ENCODE measurements at places on chromosomes 16 and 17. TPM values are rescaled to one million over a fixed set of nuclear protein-coding genes. Genes with fewer than 3 reads are reported as not detected.

COL1A1 gene
- 10.0 TPM for total RNA-seq

GUCY2D gene
- not detected for total RNA-seq

PYY gene
- not detected for total RNA-seq

DNA sequence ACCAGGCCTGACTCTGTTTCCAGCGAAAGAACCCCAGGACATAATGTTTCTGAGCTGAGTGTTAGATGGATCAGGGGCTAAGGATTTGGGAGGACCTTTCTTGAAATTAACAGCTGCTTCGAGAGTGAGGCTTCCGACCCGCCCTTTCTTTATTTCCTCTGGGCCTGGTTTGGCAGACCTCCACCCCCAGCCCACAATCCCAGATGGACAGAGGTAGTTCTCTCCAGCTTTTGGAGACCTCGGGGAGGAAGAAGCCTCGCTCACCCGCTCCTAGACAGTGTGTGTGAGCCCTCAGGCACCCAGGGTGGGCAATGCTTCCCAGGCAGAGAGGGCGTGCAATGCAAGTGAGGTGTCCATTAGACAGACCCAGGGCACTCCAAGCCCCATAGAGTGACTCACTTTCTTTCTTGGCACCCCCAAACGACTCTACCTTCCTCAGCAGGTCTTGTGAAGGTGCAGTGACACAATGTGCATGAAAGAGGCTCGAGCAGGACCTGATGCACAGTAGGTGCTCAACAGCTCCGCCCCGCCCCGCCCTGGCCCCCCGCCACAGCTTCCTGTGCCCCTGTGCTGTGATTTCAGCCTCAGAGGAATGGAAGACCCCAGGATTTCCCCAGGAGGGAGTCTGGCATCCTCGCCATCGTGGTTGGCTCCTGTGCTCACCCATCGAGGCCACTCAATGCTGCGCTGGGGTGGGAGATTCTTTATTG is 50.7 kb upstream of the TOB1 start:
- DNase-seq, result no peak
- peaks cover 75% of the 10 kb centered on the region for H3K4me1 ChIP-seq
- H3K27me3 ChIP-seq, result no peaks in the 10 kb centered on the region
- no peak overlapping the region for H3K4me3 ChIP-seq
- no peak overlapping the region for H3K27ac ChIP-seq

DNA sequence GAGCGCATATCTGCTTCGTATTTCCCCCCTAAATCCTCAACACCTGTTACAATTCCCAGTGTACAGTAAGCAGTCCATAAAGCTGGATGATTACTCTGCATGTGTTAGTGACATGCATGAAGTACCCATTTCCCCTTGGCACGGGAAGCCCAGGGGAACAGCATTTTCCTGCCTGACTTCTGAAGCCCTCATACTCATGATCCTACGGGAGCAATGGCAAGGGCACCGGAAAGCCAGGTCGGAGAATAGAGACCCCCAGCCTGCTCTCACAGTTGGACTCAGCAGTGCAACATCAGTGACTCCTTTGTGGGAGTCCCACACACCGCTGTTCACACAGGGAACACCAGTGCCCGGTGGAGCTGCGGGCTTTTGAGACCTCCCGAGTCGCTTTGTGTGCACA is 336.9 kb downstream of the CDH13 start:
- H3K4me3 ChIP-seq, result no peak overlapping the region
- DNase-seq, result no peak
- no peaks in the 10 kb centered on the region for H3K4me1 ChIP-seq
- no peaks in the 10 kb centered on the region for H3K36me3 ChIP-seq
- H3K27ac ChIP-seq, result no peak overlapping the region
- H3K27me3 ChIP-seq, result no peaks in the 10 kb centered on the region

DNA sequence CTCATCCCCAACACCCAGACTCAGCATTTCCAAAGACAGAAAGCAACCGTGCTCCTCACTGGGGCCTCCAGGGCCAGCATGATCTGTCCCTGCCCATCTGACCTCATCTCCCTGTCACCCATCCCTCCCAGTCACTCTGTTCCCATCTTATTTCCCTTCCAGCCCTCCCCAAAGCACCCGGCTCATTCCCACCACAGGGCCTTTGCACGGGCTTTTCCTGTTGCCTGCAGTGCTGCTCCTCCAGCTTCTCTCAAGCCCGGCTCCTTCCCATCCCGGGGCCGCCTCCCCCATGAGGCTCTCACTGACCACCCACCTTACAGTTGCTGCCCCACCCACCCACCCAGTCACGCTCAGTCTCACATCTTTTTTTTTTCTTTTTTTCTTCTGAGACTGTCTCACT is 54.8 kb downstream of the RMI2 start:
- H3K4me3 ChIP-seq, result no peak overlapping the region
- H3K36me3 ChIP-seq, result no peaks in the 10 kb centered on the region
- H3K4me1 ChIP-seq, result peaks cover 6% of the 10 kb centered on the region
- no peak overlapping the region for H3K27ac ChIP-seq
- H3K27me3 ChIP-seq, result no peaks in the 10 kb centered on the region
- DNase-seq, result no peak

SLFN11 gene
- total RNA-seq, result 18.5 TPM

GRCh38 chr16:19689342-19689741 is 28.7 kb downstream of the KNOP1 start:
- DNase-seq, result no peak
- H3K4me3 ChIP-seq, result no peak overlapping the region
- H3K36me3 ChIP-seq, result peaks cover 31% of the 10 kb centered on the region

- DNase-seq, result no peak
- peaks cover 14% of the 10 kb centered on the region for H3K36me3 ChIP-seq
- no peak overlapping the region for H3K27ac ChIP-seq
- H3K27me3 ChIP-seq, result no peaks in the 10 kb centered on the region
Observed at GRCh38 chr16:84475643-84476240, 28.7 kb downstream of the MEAK7 start.

DNA sequence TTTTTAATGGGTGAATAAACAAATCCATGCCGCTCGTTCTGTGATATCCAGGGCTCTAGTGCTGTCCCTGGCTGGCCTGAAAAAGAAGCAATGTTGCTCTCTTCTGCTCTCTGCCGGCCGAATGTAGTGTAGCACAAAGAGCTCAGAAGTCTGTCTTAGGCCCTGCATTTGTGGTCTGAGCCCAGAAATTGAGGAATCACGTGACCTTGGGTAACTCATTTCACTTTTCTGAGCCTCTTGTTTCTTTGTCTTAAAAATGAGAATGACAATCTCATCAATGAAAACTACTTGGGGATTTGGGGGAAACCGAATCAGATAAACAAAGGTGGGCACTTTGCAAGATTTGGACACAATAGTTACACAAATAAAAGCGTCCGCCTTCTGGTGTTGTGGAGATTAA is 381.6 kb upstream of the ASIC2 start:
- DNase-seq, result peak; percentile 7
- no peak overlapping the region for H3K4me3 ChIP-seq
- H3K27ac ChIP-seq, result no peak overlapping the region
- H3K4me1 ChIP-seq, result no peaks in the 10 kb centered on the region
- no peaks in the 10 kb centered on the region for H3K27me3 ChIP-seq
- H3K36me3 ChIP-seq, result no peaks in the 10 kb centered on the region
